Right renal pelvis (tissue), 4 donors: ENCODE measurements at places on chromosomes 7 and 10. TPM values are rescaled to one million over a fixed set of nuclear protein-coding genes. Genes with fewer than 3 reads are reported as not detected.

DNA sequence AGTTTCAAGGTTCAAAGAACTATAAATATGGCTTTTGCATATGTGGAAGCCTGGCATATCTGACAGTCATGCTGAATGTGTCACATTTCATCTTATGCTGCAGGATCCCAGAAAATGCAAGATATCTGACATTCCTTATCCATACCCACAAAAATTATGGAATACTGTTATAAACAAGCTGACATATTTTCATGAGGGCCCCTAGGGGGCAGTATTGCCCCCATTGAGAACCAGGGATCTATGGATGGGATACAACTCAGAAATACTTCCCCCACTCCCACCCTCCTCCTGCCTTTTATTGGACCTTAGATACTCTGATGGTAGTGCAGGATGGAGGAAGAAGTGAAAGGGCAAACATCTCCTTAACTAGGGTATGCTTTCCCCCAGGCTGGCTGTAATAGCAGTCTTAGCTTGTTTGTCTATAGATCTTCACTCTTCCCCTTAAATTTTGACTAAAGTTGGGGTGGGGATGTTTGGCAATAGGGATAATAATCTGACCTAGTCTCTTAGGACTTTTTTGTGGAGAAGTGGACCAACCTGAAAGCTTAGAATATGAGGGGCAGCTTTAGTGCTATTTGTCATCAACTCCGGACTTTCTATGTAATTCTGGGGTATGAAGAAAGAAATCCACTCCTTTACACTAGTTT lies 3.5 kb upstream of the GNGT1 start:
- DNase-seq: no peak

ADRA2A gene
- polyA plus RNA-seq: 4.5 TPM

DNA sequence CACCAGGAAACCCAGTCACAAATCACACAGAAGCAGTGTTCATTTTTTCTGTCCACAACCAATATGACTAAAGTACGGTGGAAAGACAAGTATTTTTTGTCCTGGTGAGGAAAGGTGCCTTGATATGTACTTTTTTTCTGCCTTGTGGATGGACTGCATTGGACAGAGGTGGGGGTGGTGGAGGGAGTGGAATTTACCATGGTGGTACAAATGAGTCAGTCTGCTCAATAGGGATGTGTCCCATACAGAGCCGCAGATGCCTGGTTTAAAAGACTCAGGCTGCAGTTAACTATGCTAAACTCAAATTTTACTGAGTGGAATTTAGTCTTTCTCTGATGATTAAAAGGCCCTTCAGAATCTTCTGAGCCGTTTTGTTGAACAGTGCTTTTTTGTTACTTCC lies 674.5 kb upstream of the GALNT17 start:
- DNase-seq: no peak

FFAR4 gene
- not detected for polyA plus RNA-seq

GRCh38 chr10:49296836-49297235 lies 2.1 kb upstream of the C10orf71 start:
- DNase-seq: no peak

ATG9B gene
- 2.1 TPM for polyA plus RNA-seq

- DNase-seq: no peak
Measured at GRCh38 chr7:92840316-92840715, 3.9 kb upstream of the CDK6 start.

DNA sequence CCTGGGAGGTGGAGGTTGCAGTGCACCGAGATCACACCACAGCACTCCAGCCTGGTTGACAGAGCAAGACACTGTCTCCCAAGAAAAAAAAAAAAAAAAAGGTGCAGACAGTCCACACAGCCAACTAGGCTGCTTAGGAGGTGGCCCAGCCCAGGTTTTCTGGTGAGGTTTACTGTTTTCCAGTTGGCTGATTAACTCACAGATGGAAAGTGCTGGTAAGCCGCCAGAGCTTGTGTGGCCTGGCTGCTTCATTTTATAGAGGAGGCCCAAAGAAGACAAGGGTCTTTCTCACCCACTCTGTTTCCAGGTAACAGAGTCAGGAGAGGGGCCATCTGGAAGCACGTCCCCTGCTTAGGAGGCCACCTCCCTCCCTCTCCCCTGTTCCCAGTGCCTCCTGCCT lies 6.2 kb downstream of the RHBDD2 start:
- DNase-seq: no peak

DYDC2 gene
- polyA plus RNA-seq: 1.5 TPM

ACSM6 gene
- 0.17 TPM for polyA plus RNA-seq

GRCh38 chr7:29955799-29956486 lies 33.7 kb downstream of the SCRN1 start:
- no peak for DNase-seq

GRCh38 chr10:58048936-58049335 lies 218.8 kb downstream of the IPMK start:
- DNase-seq: no peak

STEAP1B gene
- polyA plus RNA-seq: 1.5 TPM

LIPK gene
- polyA plus RNA-seq: not detected

DNA sequence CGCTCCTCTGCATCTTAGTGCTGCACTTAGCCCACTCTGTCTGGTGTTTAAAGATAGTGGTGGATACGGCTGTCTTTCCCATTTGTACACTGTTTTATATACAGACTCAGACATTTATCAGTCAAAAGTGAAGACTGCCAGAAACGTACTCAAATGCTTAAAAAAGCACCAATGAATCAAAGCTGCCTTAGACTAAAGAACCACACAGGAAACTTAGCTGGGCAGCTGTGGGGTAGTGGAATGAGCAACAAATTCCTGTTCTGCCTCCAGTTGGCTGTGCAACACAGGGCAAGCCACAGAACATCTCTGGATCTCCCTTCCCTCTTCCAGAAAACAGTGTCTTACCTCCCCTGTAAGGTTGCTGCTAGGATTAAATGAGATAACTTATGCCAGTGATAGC lies 76.0 kb downstream of the ATXN7L1 start:
- DNase-seq: no peak

- DNase-seq: no peak
Measured at GRCh38 chr10:3077940-3078630, 10.7 kb downstream of the PFKP start.

GNG11 gene
- 37.0 TPM for polyA plus RNA-seq

DNA sequence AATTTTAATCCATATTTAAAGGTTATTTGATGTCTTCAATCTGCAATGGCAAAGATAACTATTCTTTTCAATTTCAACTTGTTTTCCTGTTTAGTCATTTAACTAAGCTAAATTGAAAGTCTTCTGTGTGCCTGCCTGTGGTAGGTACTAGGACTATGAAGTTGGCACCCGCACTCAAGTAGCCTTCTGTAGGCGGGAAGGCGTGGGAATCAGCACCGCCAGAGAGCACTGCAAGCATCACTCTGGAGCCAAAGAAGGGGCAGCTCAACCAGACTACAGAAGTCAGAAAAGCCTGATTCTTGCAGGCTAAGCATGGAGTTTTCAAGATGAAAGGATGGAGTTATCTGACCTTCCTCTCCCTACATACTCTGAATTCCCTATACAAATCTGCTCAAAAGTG lies 269.0 kb upstream of the PHF14 start:
- DNase-seq: no peak

CDHR3 gene
- 6.5 TPM for polyA plus RNA-seq

DNA sequence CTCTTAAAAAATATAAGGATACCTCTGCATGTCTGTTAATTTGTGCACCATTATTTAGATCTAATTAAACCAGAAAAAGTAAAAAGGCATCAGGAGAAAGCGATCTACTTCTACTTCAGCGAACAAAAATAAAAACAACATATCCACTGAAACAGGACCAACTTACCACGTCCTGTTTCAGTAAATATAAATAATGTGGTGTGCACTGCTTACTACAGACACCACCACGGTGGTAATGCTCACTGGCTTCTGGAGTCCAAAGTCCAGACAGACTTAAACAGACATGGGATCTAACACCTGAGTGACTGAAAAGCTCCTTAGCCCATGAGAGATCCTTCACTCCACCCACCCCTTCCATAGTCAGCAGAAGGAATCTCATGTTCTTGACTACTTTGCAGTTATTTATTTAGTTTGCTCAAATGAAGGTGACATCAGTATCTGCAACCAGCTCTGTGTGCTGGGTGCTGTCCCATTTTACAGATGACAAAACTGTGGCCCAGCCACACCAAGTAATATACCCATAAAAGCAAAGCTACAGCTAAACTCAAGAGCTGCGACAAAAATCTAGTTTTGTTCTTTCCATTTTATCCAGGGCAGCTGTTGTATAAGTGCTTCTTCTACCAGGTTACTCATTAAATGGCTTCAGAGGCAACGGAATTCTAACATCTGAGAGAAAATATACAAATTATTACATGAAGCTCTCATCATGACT lies 62.1 kb upstream of the NCAPG2 start:
- DNase-seq: no peak

DNA sequence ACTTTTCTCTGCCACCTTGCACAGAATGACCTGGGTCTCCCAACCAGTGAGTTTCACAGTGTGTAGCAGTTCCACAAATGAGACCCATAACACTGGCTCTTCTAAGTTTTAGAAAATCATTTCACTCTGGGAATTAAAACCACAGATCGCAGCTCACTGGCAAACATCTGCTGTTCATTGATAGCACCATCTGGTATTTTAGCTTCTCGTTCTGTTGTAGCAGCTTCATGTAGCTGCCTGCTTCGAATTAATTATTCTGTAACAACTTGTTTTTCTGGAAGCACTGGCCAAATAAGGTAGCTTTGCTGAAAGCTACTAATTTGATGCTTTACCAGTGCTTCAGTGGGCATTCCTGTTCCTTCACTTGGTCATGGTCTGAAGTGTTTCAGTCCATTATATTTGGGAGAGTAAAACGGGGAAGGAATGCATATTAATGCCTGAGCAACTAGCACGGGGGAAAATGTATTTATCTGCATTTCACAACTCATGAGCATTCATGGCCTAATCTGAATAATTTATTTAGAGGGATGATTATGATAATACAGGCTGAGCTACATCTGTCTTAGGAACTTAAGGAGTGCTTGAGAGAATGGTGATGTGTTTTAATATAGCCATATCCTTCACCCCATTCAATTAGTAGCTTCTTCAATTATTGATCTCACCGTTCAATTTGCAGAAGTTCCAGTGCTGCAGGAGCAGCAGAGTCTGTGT lies 447.4 kb downstream of the XPNPEP1 start:
- DNase-seq: no peak

INMT gene
- polyA plus RNA-seq: 0.93 TPM

GIMAP4 gene
- polyA plus RNA-seq: 19.1 TPM
